Stimulated activated CD4-positive, alpha-beta T cell treated with anti-CD3 and anti-CD28 coated beads, Interleukin-1b, Interleukin-23, amount 100 ng/mL, for 24 hours (primary cell): ENCODE measurements at places on chromosomes 3 and 15.

DNA sequence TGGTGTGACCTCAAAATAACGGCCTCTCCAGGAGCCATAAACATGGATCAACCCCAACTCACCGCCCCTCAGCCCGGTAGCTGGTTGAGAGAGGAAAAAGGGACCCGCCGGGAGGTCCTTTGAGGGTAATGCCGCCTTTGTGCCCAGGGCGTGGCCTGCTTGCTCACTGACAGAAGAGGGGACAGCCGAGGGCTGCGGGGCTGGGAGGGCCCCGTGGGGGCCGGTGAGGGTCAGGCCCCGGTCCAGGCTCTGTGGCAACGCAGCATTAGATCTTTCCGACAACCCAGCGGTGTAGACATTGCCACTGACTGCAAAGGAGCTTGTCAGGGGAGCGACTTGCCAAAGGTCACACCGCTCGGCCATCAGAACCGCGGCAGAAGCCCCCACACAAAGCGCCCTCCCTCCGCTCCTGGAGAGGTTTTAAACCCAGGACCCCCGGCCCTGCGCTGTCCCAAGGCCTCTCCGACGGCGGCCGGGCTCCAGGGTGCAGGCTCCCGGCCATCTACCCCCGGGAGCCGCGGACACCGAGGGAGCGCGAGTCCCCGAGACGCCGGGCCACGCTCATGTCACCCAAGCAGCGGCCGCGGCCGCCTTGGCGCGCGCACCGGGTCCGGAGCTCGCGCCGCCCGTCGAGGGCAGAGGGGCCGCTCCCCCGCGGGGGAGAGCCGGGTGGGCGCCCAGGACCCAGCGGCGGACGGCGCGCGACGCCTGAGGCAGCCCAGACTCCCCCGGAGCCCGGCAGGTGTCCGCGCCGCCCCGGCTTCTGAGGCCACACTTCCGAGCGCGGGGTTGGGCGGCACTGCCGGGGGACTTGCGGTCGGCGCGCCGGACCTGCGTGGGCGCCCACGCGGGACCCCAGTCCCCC lies 975 bp downstream of the PCSK6 start:
- no peak for DNase-seq

DNA sequence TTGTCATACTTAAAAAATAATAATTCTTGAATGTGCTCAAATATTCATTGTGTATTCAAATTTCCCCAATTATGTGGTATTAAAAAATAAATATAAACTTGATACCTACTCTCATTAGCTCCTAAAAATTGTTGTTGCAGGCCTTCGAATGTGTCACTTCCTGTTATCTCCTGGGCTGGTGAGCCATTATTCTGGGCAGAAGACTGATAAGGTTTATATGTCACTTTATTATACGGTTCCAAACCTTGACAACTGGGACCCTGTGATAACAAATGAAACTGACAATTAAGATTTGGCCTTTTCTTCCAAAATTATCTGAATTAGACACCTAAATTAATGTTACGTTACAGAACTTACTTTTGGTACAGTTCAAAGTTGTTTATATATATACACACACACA lies 15.0 kb downstream of the CEP152 start:
- no peak for DNase-seq

DNA sequence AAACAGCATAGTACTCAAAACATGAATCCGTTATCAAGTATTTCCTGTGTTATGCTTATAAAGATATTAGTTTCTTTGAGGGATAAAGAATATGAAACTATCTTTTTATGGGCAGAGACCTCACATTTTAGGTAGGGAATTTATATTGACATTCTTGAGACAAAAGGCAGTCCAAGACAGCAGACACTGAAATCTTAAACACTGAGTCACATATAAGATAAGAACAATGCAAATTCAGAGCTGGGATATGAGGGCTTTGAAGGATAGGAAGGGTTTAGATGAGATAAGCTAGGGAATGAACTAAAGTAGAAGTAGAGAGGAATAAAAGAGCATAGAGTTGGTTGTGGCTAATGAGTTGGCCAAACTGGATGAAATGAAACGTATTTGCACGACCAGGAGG lies 58.4 kb downstream of the ASTE1 start:
- no peak for DNase-seq

DNA sequence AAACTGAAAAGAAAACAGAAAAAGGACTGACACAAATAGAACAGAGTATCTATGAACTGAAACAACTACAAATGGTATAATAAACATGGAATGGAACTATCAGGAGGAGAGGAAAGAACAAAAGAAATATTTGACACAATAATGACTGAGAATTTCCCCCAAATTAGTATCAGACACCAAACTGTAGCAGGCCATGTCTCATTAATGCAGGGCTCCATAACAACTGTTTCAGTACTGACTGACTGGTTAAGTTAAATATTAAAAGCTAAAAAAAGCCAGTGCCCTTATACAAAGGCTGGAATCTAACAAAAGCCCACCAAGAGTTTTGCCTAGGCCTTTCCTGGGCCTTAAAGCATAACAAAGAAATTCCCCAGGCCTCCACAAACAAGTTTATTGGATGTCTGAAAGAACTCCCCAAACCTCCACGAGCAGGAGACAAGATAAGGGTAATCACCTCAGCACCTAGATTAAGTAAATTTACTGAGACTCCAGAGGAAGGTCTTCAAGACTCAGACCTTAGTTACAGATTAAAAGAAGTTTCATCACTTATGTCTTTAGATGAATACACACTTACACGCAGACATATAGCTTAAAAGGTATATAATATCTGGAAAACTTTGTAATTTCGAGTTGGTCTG lies 45.7 kb downstream of the KPNA1 start:
- DNase-seq: no peak

DNA sequence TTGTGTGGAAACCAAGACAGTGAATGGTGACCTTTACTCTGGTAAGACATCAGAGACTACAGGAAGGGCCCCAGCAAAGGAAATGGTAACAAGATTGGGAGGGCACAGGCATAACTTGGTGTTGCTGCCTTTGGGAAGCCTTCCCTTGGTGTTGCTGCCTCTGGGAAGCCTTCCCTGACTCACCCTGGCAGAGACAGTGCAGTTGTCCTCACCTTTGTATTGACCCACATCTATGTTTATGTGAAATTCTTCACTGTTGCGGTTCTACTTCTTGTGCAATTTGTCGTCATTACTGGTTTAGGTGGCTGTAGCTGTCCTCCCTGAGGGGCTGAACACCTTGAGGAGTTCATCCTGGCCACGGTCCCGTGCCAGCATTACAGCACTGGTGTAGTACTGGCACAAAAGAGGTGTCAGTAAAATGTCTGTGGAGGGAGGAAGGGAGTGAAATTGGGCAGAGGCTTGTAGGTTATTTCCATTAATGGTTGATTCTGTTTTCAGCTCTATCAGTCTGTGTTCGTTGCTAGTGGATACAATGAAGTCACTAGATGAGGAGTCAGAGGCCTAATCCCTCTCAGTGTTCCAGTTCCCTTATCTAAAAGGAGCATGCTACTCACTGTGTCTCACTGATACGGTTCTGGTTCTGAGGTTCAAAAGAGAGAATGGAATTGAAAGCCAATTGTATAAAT lies 21.6 kb downstream of the IFT122 start:
- DNase-seq: no peak

GRCh38 chr3:64759811-64760210 lies 72.0 kb upstream of the ADAMTS9 start:
- DNase-seq: no peak

GRCh38 chr15:58484791-58485600 lies 53.2 kb downstream of the LIPC start:
- DNase-seq: no peak

DNA sequence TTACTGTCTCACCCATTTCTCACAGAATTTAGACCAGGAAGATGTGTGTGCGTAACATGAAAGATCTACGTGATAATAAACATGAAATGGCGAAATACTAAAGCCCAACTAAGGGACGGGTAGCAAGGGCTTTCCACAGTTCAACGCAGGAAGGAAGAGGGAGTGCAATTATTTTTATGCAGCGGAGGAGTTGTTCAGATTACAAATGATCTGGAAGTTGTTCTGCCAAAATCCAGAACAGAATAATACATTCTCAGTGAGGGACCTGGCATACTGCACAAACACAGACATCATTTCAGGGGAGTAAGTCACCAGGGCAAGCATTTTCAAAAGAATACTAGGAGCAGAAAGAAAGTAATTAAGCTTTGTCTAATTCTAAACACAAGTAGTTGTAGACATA lies 133.6 kb upstream of the RAP2B start:
- no peak for DNase-seq

DNA sequence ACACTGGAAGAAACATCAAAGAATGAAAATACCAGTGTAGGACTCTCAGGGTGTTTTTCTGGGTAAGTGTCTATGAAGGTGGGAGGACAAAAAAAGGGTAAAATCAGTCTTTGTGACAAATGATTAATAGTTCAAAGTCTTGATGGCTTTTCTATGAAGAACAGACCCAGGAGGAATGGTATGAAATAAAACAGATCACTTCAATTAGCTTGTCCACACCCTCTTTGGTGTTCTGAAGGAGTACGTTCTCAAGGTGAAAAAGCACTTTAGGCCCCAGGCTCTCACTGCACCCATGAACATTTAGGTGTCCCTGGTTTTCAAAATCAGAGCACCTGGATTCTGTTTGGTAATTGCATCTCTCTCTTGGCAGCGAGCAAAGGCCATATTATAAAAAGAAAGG lies 383.6 kb upstream of the NR2F2 start:
- DNase-seq: no peak
